ENCODE measurements at places on chromosomes 11 and 22. TPM values are rescaled to one million over a fixed set of nuclear protein-coding genes. Genes with fewer than 3 reads are reported as not detected.

The ANKRD13D gene
- total RNA-seq = 46.2 TPM

The ABTB2 gene
- 3.1 TPM for total RNA-seq

GRCh38 chr22:50439314-50439870 lies 35.4 kb downstream of the SBF1 start:
- H3K4me3 ChIP-seq = no peak overlapping the region
- no peaks in the 10 kb centered on the region for H3K4me1 ChIP-seq
- no peak for DNase-seq
- no peak overlapping the region for H3K27ac ChIP-seq
- H3K36me3 ChIP-seq = peaks cover 65% of the 10 kb centered on the region

DNA sequence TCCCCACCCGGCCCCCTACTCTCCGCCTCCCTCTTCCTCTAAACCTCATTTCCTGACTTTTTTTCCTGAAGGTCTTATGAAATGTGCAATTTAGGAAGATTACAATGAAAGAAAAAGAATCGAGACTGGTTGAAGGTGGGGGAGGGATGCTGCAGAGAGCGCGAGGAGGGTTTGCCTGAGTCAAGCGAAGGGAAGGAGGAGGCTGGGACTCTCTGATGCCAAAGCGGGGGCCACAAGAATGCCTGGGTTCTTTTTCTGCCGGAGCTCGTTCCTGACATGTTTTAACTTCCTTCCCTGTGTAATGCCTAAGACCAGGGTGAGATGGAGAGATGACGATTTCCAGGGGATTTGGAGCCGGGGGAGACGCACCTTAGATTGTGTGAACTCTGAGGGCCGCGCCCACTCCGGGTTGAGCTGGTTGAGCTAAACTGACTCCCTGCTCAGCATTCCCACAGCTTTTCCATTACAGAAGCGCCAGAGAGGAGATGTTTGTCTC lies 270.5 kb upstream of the SORL1-AS1 start:
- H3K4me3 ChIP-seq = no peak overlapping the region
- no peak overlapping the region for H3K27ac ChIP-seq
- H3K4me1 ChIP-seq = no peaks in the 10 kb centered on the region

- H3K36me3 ChIP-seq = peaks cover 6% of the 10 kb centered on the region
- peaks cover 28% of the 10 kb centered on the region for H3K4me1 ChIP-seq
- DNase-seq = no peak
- H3K4me3 ChIP-seq = no peak overlapping the region
Measured at GRCh38 chr22:42643634-42644421, 3.4 kb upstream of the ATP5MGL start.

DNA sequence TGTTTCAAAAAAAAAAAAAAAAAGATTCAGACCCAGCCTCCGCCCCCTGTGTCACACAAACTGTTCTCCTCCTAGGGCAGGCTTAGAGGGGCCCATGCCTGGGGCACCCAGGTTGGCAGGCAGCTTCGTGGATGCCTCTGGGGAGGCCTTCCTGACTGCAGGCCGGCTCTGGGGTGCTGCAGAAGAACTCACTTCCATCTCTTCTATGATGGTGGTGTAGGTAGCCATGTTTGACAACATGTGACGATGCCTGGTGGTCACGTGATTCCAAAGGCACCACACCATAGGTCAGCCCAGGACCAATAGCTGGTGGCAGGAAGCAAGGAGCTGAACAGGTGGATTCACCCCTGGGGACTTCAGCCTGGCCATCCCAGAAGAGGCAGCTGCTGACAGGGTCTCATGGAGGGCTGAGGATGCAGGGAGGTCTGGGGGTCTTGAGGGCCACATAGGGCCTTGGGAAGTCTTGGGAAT lies 24.1 kb upstream of the CELSR1 start:
- no peaks in the 10 kb centered on the region for H3K27me3 ChIP-seq
- peak; percentile 36 for DNase-seq
- H3K4me1 ChIP-seq = peaks cover 26% of the 10 kb centered on the region
- H3K36me3 ChIP-seq = peaks cover 7% of the 10 kb centered on the region
- H3K27ac ChIP-seq = no peak overlapping the region
- H3K4me3 ChIP-seq = no peak overlapping the region

GRCh38 chr11:118592616-118593367 lies 14.6 kb upstream of the PHLDB1 start:
- H3K36me3 ChIP-seq = peaks cover 90% of the 10 kb centered on the region
- no peaks in the 10 kb centered on the region for H3K27me3 ChIP-seq
- DNase-seq = no peak
- H3K4me3 ChIP-seq = no peak overlapping the region
- no peaks in the 10 kb centered on the region for H3K4me1 ChIP-seq

Measured in MCF 10A (cell line).